NCI-H526 (cell line): ENCODE measurements at places on chromosomes 1 and 21.

DNA sequence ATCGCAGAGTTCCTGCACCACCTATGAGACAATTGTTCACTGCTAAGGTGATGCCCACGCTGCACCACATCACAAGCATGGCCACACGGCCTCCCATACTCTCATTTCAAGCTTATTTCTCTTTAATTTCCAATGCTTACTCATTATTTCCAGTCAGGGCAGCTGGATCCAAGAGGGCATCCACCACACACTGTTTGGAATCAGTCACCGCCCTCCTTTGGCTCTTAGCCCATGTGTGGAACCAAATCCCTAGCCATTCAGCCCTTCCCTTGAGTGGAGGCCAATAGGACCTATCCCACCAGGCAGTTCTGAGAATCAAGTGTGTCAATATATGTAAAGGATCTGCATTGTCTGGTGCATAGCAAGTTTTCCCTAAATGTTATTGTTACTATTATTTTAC lies 26.3 kb upstream of the PALMD start:
- no peak for DNase-seq

- no peak for DNase-seq
Observed at GRCh38 chr1:206577626-206578025, 34.6 kb downstream of the EIF2D start.

- peak; percentile 44 for DNase-seq
Observed at GRCh38 chr1:41313661-41314131, 47.5 kb upstream of the FOXO6 start.

DNA sequence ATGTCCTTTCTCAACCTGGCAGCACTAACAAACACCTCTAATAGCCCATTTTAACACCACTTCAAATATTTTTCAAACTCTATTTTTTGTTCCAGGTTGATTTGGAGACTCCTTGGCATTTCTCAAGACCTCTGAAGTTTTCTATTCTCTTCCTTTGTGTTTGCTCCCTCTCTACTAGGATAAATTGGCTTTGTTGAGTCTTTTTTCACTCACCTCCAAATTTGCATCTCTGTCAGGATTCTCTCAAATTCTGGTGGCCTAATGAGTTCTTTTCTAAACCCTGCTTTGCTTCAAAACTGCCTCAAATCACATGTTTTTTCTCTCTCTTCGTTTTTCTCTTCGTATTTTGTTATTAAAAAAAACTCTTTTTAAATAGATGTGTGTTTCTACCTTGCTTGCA lies 582.2 kb upstream of the ADGRL4 start:
- peak; percentile 4 for DNase-seq

DNA sequence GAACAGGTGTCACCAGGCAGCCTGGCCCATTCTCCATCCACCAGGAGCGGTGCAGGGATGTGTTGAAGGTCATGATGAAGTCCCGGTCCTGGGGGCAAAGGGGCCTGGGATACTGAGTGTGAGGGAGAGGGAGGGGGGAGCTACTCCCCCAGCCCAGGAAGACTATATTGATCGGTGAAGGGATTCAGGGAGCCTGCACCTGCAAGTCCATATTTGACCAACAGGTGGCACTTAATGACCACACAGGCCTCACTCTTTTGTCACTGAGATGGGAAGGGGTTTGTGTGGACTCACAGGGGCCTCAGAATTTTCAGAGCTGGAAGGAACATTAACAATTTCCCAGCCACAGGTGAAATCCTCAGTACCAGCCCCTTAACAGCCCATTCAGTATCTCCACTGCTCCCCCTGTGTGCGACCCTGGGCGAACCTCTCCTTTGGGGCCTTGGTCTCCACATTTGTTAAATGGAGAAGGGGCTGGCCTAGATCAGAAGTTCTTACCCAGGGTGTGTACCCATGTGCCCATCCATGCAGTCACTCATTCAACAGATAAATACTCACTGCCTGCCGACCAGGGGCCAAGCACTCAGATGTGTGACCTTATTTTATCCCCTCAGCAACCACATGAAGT lies 55.6 kb downstream of the NKAIN1 start:
- DNase-seq, result peak; percentile 89

- DNase-seq, result no peak
Observed at GRCh38 chr21:17673261-17674020, 60.7 kb upstream of the BTG3 start.

- no peak for DNase-seq
Observed at GRCh38 chr1:17158961-17159360, 39.7 kb upstream of the PADI2 start.

- no peak for DNase-seq
Observed at GRCh38 chr1:7586031-7586941, 184.8 kb upstream of the VAMP3 start.

- no peak for DNase-seq
Observed at GRCh38 chr1:230711245-230711644, 2.7 kb downstream of the AGT start.

GRCh38 chr1:234322979-234323378 lies 50.3 kb upstream of the COA6 start:
- peak; percentile 51 for DNase-seq

- DNase-seq, result no peak
Observed at GRCh38 chr1:162333991-162334390, 42.7 kb downstream of the SPATA46 start.

DNA sequence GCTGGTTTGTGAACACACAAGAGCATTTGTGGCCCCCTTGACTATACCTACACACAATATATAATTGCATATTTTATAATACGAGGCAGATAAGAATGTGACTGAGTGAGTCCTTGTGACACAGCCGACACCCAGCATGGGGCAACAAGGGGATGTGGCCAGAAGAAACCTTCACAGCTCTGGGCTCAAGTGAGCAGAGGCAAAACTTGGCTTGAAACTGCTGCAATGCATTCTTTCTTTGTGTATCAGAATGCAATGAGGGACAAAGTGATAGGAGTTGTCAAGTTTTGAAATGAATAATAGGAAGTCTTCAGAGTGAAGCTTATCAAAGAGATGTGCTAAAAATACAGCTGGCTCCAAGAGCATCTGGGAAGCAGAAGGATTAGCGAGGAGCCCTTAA lies 124.0 kb upstream of the C8B start:
- no peak for DNase-seq

- peak; percentile 47 for DNase-seq
Observed at GRCh38 chr1:198934901-198935305, 296.1 kb downstream of the PTPRC start.

DNA sequence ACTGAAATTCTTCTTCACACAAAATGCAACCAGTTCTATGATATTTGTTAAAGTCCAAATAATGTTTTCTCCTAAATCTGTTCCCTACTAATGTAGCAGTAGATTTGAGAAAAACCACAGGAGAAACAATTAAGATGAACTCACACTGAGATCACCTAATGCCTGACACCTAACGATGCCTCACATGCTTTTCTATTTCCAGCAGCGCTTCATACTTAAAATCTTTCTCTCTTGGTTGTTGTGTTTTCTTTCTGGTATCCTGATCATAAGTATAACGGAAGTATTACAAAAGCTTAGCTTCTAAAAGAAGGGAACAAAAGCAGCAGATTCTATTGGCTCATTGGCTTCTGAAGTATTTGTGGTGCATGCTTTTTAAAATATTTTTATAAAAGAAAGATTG lies 267.2 kb upstream of the SGIP1 start:
- DNase-seq, result no peak

- no peak for DNase-seq
Observed at GRCh38 chr1:147079400-147080005, 92.8 kb downstream of the PRKAB2 start.

- no peak for DNase-seq
Observed at GRCh38 chr21:39016740-39017315, 166.4 kb downstream of the PSMG1 start.

DNA sequence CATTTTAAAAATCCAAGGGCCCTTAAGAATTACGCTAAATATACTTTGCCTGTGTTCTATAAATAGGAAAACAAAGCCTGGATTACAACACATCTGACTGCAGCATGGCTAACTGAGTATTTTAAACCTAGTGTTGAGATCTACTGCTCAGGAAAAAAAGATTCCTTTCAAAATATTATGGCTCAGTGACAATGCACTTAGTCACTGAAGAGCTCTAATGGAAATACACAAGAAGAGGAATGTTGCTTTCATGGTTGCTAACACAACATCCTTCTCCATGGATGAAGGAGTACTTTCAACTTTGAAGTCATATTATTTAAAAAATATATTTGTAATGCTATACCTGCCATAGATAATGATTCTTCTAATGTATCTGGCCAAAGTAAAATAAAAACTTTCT lies 248.3 kb upstream of the NEGR1 start:
- no peak for DNase-seq

DNA sequence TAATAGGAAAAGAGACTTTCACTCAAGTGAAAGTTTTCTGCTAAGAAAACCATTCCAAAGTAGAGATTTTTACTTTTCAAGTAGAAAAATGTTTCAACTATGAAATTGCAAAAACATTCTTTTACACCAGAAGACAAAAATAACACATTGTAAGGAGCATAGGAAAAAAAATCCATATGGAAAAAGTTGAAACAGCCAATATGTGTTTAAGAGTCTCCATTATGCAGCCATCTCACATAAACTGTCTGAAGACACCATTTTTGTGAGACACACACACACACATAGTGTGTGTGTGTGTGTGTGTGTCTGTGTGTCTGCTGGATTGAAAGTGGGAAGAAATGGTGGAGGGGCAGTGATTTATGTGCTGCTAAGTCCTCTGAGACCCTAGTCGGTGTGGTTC lies 162.1 kb downstream of the HHAT start:
- no peak for DNase-seq

DNA sequence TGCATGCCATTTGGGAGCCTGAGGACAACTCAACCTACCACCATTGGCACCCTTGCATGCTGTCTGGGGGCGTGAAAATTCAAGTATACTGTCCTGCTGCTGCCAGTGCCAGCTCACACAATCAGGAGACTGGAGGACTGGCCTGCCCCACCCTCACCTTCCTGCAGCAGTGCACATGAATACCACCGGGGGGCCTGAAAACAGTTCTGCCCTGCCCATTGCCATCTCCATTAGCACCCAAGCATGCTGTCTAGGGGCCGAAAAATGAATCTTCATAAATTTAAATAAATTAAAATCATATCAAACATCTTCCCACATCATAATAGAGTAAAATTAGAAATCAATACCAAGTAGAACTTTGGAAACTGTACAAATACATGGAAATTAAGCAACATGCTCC lies 322.1 kb upstream of the TMPRSS15 start:
- no peak for DNase-seq

DNA sequence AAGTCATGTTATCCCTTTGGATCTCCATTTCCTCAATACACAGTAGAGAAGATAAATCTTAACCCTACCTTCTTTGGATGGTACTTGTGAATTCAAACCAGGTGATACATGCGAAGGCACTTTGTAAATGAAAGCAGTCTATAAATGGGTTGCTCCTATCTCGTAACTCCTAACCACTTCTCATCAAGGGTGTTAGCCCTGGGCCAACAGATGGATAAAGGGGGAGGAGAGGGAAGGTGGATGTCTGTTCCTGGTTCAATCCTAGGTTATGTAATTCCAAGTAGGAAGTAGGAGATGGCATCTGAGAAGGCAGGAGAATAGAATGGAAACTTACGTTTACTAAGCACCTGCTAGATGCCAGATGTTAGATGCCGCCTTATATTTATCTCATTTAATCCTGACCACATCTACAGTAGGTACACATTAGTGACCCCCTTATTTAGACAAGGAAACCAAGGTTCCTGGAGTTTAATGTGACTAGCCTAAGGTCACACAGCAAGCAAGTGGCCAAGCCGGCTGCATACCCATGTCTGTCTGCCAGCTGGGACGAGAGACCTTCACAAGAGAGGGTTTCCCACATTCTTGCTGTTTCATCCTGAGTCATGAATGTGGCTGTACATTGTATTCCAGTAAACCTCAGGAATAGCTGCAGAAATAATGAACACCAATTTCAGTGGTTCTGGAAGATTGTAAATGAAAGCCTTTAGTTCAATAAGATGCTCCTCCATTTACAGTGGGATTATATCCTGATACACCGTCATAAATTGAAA lies 47.7 kb downstream of the ELAVL4 start:
- DNase-seq, result no peak

DNA sequence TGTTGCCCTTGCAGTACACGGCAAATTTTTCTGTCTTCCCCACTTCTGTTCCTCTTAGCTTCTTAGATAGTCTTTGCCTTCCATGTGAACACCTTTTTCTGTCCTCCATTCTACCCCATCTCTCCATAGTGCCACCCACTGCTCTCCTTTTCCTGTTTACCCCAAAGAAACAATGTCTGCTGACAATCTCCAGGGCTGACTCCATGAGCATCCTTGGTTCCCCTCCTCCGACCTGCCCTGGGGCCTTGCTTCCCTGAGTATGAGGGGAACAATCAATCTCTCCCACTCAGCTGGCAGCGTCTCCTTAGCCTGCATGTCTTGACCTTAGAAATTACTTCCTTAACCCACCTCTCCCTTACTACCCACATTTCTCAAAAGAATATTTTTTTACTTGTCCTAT lies 12.3 kb upstream of the MYBPHL start:
- DNase-seq, result no peak

DNA sequence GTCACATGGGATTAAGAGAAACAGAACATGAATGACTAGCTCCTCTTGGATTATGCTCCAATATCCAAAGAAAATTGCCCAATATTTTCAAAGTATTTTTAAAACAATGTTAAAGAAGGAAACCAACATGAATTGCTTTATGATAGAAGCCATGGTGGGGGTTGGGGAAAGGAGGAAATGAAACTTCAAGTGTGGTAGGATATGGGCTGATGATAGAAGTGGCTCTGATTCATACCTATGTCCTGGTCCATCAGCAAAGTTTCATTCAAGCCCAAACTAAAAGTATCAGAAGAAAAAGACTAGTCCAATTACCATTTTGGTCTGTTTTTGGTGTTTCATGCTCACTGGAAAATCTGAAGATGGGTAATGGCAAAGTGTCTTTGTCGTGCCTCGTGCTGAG lies 104.2 kb upstream of the PROX1 start:
- no peak for DNase-seq

- no peak for DNase-seq
Observed at GRCh38 chr1:113701429-113701828, 57.9 kb downstream of the PHTF1 start.

GRCh38 chr1:204286315-204286714 lies 72.5 kb upstream of the GOLT1A start:
- DNase-seq, result no peak

- DNase-seq, result peak; percentile 6
Observed at GRCh38 chr1:29179641-29180184, 2.0 kb downstream of the SRSF4 start.

GRCh38 chr1:93344886-93345632 lies 648 bp upstream of the DR1 start:
- no peak for DNase-seq

DNA sequence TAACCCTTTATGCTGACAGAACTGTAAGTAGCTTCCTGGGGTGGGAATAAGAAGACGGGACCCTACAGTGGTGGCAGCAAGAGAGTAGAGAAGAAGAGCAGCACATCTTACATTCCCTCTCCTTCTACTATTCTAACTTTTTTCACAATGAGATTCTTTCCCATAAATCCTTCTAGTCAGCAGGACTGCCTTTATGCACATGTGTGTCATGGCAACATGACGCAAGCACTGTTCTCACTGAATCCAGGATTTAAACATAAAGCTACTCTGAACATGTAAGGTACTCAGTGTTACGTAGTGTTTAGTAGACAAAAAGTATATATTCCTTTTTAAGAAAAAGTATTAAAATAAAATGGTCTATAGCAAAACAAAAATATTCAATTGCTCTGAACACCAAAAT lies 309.7 kb upstream of the LYPLAL1 start:
- DNase-seq, result no peak

GRCh38 chr1:242828828-242829227 lies 304.3 kb upstream of the PLD5 start:
- DNase-seq, result no peak

- no peak for DNase-seq
Observed at GRCh38 chr1:65478379-65479026, 58.0 kb downstream of the LEPR start.
